ENCODE measurements at places on chromosomes 1 and 21.

- peak; percentile 94 for DNase-seq
Observed at GRCh38 chr1:26848941-26849774, 13.8 kb upstream of the SFN start.

DNA sequence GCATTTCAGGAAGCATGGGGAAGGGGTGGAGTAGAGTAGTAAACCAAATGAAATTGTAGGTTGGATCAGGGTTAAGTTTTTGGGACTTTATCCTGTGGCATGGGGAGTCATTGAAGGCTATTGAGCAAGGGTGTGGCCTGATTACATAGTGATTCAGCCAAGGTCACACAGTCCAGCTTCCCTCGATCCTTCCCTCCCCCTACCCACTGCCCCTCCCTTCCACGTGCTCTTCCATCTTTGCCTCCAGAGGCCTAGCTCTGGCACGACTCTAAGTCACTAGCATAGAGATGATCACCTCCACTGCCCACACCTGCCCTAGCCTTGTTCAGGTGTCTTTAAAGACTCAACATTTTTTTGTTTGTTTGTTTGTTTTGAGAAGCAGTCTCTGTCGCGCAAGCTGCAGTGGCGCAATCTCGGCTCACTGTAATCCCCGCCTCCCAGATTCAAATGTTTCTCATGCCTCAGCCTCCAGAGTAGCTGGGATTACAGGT, 37.2 kb upstream of the SLC9A1 start:
- DNase-seq: no peak

- DNase-seq: peak; percentile 97
Observed at GRCh38 chr1:37859507-37860345, at the start of gene MTF1. TSS of gene MTF1 (minus strand) at chr1:37859592. CDS start at chr1:37857658, 1,934 bp downstream.

- no peak for DNase-seq
Observed at GRCh38 chr1:200627575-200628222, 7.1 kb upstream of the KIF14 start.

- no peak for DNase-seq
Observed at GRCh38 chr1:174204697-174205308, 45.5 kb downstream of the RABGAP1L start.

- no peak for DNase-seq
Observed at GRCh38 chr1:3675436-3675835, 23.1 kb downstream of the TP73 start.

GRCh38 chr21:22670148-22670547, 1671.9 kb downstream of the NCAM2 start:
- DNase-seq: no peak

DNA sequence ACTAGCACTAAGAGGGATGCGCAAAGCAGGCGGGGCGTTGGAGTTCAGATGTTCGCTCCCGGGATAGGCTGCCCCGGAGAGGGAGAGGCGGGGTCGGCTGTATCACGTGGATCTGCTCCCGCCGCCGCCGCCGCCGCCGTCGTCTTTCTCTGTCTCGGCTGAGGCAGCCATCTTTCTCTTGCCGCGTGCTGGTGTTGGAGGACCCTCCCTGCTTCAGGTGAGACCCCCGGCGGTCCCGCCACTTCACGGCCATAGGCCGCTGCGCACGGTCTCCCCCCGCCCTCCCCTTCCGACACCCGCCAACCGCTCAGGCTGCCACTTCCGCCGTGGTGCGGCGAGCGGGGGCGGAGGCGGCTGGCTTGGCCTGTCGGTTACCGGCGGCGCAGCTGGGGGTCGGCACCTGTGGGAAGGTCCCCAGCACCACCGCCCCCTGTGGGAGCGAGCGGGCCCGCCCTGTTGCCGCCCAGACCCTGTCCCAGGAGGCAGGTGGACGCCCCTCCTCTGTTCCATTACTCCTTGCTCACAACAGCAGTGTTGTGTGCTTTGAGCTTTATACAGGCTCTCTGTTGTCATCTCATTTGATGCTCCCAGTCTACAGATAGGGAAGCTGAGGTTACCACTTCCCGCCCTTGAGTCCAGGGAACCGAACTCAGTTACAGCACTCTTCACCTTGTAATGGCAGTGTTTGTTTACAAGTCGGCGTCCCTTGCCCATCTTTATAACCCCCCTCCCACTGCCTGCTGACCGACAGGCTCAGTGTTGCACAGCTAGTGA, at the start of gene BTF3L4:
BTF3L4 (plus strand) TSS at position 133 of the 774 bp plus-strand sequence. CDS start 3,553 bp downstream, outside the sequence.
- peak; percentile 94 for DNase-seq

- DNase-seq: no peak
Observed at GRCh38 chr1:19756480-19756879, 43.2 kb downstream of the TMCO4 start.

DNA sequence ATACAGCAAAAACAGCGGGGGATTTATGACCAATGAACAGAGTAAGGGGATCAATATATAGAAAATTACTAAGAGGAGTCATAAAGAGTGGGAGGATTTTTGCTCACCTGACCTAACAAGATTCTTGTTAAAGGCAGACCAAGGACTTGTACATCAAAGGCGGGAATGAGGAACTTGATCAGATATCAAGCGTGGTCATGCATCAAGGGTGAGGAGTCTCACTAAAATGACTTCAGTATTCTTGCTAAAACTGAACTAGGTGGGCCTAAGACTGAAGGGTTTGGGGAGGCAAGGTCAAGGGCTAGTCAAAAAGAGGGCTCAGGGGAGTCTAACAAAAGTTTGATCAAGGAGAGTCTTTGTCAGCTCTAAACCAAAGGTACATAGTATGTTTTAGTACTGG, 2.1 kb downstream of the MOV10 start:
- DNase-seq: no peak

- DNase-seq: peak; percentile 58
Observed at GRCh38 chr1:212700892-212701819, 1.5 kb upstream of the BATF3 start.

GRCh38 chr1:89532228-89532627, 7.6 kb downstream of the LRRC8B start:
- DNase-seq: no peak

- DNase-seq: no peak
Observed at GRCh38 chr1:153428791-153429190, 12.5 kb downstream of the S100A7A start.

GRCh38 chr1:235079443-235080296, 49.0 kb downstream of the TOMM20 start:
- DNase-seq: peak; percentile 70

- DNase-seq: peak; percentile 49
Observed at GRCh38 chr1:183273300-183273699, 87.2 kb downstream of the LAMC2 start.

GRCh38 chr1:167328306-167328815, 107.7 kb downstream of the POU2F1 start:
- no peak for DNase-seq

GRCh38 chr1:171427852-171428471, 57.4 kb upstream of the PRRC2C start:
- DNase-seq: no peak

DNA sequence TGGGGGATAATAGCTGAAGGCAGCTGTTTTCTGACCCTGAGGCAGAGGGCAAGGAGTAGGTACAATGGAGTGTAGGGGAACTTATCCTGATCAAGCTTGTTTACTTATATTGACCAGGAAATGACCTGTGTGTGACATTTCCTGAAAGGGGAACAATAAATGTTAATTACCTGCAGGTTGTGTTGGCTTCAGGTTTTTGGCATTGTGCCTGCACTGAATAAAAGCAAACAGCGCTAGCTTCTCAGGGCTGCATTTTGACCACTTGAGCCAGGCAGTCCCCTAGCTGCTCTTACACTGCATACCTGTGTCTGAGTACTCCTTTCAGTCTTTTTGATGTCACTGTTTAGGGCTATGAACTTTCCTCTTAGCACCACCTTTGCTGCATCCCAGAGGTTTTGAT, 40.6 kb downstream of the DRAM2 start:
- no peak for DNase-seq

DNA sequence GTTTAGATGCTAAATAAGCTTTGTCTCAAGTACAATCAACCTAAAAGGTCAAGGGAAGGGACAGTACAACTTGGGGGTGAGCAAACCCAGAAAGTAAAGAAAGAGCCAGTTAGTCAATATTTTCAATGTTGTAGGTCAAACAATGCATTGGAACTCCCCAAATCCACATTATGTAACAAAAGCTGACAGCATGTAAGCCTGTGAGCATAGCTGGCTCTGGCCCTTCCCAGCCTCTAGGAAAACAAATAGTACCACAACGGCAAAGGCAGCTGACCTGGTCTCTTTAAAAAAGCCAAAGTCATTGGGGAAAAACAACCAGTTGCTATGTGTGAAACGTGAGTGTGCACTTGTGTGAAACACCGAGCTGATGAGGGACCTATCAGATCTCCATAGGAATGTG, 3.4 kb downstream of the CBR1 start:
- no peak for DNase-seq

- DNase-seq: no peak
Observed at GRCh38 chr1:67624680-67625079, 60.3 kb upstream of the GADD45A start.

DNA sequence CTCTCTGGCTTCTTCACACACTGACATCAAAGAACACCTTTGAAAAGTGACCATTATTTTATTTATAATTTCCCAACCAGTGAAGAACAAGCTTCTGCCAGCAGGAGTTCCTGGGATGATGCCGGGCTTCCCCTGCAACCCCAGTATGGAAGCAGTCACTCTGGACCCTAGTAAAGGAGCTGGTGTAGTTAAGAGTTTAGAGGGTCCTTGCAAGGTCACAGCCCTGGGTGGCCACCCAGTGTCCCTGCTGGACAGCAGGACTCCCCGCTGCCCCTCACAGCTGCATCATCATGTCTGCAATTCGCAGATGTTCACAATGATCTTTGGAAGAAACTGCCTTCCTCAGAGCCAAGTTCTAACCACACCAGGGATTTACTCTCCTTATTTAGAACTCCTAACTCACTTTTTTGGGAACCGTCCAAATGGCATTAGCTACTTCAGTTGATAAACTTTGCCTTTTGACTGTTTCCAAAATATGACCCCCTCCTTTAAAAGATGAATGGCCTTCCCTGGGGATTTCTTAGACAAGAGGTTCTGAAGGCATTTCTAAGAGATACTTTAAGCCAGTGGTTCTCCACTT, 90.6 kb downstream of the HIVEP3 start:
- peak; percentile 35 for DNase-seq

- DNase-seq: peak; percentile 47
Observed at GRCh38 chr1:156602557-156602993, 1.3 kb upstream of the GPATCH4 start.

DNA sequence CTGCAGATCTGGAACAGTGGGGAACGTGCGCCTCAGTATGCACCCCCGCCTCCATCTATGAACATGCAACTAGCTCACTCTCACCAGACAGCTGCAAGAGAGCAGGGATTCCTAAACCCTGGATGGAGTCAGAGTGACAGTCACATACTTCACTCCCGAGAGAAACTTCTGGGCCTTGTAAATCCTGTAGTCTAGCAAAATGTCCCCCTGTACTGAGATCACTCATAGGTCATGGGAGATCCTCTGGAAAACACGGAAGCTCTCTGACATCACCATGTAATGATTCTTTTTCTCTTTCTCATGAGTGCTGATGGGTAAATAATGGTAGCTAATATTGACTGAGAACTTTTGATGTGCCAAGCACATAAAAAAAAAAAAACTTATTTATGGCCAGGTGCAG, 23.4 kb upstream of the TARDBP start:
- DNase-seq: no peak

GRCh38 chr1:83950106-83950661, 48.7 kb downstream of the TTLL7 start:
- DNase-seq: no peak

DNA sequence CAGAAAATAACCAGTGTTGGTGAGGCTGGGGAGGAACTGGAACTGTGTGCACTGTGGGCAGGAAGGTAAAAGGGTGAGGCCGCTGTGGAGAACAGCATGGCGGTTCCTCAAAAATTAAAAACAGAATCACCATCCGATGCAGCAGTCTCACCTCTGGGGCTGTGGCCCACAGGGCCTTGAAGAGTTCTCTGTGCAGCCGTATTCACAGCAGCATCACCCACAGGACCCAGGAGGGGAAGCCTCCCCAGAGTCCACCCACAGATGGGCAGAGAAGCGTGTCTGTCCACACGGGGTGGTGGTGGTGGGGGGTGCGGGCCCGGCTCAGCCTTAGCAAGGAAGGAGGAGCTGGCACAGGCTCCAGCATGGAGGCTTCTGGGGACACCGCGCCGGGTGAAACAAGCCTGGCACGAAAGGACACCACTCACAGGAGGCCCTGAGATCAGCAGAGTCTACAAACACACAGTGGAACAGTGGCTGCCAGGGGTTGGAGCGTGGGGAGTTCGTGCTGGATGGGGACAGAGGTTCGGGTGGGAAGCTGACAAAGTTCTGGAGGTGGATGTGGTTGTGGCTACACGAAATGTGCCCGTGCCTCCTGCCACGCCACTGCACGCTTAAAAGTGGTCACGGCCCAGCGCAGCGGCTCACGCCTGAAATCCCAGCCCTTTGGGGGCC, 11.5 kb downstream of the MORN1 start:
- no peak for DNase-seq

DNA sequence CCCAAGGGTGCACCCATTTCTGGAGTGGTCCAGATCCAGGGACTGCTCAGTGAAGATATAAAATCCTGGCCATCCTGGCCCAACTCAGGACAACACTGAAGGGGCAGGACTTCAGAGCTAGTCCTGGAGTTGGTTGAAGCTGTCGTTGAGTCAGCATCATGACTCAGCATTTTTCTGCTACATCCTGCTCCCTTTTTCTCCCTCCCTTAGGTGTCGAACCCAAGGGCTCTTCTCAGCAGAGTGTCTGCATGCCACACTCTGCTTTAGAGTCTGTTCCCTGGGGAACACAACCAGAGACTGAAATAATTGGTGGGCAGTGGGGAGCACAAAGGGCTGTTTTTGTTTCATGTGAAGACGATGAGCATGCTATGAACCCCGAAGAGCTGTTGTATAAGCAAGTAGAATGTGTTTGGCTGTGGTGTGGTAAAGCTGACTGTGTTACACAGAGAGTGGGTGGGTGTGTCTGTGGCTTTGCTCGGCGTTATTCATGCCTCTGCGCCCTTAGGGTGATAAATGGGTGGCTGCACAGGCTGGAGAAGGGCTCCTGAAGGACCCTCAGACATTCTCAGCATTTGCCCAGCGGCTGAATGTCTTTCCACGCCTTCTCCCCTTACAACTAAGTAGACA, 167.2 kb downstream of the CYYR1 start:
- DNase-seq: peak; percentile 90

DNA sequence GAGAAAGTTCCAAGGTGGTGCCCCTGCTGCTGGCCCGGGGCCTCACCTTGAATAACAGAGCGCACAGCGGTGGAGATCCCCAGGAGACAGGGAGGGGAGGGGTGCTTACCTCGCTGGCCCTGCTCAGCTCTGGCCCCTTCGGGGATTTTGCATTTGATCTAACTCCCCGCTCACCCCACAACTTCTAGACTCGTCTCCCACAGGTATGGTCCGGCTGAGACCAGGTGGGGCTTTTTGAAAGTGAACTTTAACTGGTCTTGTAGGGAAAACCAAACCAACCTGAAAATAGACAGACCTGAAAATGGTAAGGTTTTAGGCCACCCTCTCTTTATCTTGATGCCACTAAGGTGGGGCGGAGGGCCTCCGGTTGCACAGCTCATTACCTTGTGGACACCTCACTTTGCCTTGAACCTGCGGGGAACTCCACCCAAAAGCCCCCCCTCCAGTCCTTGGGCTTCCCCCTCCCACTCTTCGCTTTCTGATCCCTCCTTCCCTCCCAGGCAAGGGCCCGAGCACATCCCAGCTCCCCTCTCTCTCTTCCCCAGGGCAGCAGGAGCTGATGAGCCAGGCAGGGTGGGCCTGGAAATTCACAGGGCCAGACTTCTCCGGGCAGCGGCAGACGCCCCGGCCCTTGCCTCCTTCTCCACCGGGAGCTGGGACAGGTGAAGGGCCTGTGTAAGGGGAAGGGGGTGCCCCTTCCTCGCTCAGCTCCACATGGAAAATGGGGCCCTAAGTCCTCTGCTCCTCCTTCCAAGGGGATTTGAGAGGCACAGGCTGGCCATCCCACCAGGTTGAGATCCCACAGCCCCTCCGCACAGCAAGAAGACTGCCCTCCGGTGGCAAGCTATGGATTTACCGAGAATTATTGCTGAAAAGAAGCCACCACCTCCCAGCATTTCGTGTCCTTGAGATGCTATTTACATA, 16.1 kb downstream of the TNFRSF8 start:
- peak; percentile 79 for DNase-seq

Measured in cardiac fibroblast (primary cell).